ENCODE measurements at places on chromosomes 1 and 21. TPM values are rescaled to one million over a fixed set of nuclear protein-coding genes. Genes with fewer than 3 reads are reported as not detected.
A peak's percentile ranks its signal among the peaks of the same experiment; 100 is the strongest.

The MANEAL gene
- polyA plus RNA-seq, result 0.75 TPM

GRCh38 chr1:55334160-55334559, 119.0 kb upstream of the USP24 start:
- DNase-seq, result no peak

GRCh38 chr1:151972542-151973248, 21.0 kb downstream of the S100A10 start:
- DNase-seq, result no peak

DNA sequence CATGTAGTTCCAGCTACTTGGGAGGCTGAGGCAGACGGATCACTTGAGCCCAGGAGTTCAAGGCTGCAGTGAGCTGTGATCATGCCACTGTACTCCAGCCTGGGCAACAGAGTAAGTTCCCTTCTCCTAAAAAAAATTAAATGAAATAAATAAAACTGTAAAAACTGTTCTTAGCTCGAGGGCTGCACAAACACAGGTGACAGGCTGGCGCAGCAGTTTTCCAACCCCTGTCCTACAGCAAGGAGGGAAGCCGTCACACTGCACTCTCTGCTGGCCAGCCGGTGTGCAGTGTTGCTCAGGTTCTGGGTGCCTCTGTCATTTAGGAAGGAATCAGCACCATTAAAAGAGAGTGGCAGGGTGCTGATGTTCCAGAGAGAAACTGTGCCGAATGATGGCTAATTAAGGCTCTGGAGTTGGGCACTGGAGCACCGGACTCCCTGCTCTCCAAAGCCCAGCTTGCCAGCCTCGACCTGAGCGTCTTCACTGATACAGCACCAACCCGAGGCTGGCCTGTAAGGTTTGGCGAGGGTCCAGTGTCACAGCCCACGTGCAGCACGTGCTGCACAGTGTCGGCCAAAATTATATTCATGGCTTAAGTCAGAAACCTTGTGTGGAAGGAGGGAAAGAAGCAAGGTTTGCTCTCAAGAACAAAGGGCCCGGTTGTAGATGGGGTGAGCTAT, 26.4 kb upstream of the KCNAB2 start:
- DNase-seq, result no peak

DNA sequence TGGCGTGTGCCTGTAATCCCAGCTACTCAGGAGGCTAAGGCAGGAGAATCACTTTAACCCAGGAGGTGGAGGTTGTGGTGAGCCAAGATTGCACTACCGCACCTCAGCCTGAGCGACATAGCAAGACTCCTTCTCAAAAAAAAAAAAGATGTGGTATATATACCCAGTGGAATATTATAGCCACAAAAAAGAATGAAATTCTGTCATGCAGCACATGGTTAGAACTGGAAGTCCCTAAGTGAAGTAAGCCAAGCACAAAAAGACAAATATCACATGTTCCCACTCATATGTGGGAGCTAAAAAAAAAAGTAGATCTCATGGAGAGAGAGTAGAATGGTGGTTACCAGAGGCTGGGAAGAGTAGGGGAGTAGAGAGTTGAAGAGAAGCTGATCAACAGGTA, 18.7 kb downstream of the PSMB4 start:
- DNase-seq, result no peak

- no peak for DNase-seq
Observed at GRCh38 chr1:17282836-17283235, 25.2 kb upstream of the PADI4 start.

The MTARC1 gene
- 11.7 TPM for polyA plus RNA-seq

The LYST gene
- 7.2 TPM for polyA plus RNA-seq

DNA sequence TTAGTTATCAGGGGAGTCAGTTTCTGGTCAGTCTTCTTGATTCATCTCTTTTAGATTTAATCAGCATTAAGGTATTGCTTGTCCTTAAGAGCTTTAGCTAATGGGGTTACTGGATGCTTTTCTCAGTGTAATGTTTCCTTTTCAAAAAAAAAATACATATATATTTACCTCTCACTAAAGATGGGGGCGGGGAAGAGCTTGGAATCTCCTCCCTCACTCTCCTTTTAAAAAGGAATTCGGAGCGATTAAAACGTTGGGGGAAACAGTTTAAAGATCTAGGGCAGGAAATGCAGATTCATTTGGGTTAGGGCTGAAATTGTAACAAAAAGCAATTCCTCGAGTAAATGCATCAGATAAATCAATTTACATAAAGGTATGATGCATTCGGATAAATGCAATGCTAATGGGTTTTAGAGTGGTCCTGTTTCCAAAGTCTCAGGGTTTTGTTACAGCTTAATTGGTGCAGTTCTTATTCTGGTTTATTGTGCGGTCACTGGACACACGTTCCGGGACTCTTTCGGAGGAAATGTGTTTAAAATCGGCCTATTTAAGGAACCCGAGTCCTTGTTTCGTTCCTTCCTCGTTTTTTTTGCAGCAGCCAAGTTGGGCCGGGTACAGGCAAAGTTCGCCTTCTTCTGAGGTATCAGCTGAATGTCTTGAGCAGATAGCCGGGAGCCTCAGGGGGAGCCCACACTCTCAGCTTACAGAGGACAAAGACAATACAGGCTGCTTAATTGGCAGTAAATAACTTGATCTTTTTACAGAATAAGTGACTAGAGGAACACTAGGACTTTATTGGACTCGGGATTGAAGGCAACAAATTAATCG, 1.6 kb downstream of the LMO4 start:
- DNase-seq, result peak; percentile 17

GRCh38 chr21:40622531-40622930, 224.4 kb downstream of the DSCAM start:
- no peak for DNase-seq

The ZNF281 gene
- polyA plus RNA-seq, result 2.8 TPM

GRCh38 chr1:241582921-241583321, 50.7 kb downstream of the KMO start:
- no peak for DNase-seq

DNA sequence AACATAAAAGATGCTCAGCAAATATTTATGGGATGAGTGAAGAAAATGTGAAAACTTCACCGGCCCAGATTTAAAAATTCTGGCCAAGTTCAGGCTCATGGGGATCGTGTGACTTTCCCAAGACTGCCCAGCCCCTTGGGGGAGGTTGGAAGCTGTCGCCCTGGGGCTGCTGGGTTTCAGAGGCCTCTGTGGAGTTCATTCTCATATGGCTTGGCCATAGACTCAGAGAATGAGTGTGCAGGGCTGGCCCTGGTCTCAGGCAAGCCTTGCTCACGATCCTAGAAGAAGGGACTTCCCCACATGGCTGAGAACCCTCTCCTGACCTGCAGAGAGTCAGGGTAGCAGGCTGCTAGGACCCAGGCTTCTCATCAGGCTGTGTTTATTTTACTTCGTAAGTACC, 24.6 kb downstream of the PADI2 start:
- DNase-seq, result no peak

- DNase-seq, result no peak
Observed at GRCh38 chr1:96598416-96599168, 123.0 kb upstream of the PTBP2 start.

GRCh38 chr1:173714441-173714758, 381 bp upstream of the KLHL20 start:
- no peak for DNase-seq

GRCh38 chr1:10032590-10033358, at the start of gene UBE4B:
UBE4B (plus strand) TSS chr1:10032958; CDS start chr1:10033671, 713 bp downstream.
- peak; percentile 97 for DNase-seq

GRCh38 chr1:229624521-229625070, 1.3 kb downstream of the TAF5L start:
- no peak for DNase-seq

DNA sequence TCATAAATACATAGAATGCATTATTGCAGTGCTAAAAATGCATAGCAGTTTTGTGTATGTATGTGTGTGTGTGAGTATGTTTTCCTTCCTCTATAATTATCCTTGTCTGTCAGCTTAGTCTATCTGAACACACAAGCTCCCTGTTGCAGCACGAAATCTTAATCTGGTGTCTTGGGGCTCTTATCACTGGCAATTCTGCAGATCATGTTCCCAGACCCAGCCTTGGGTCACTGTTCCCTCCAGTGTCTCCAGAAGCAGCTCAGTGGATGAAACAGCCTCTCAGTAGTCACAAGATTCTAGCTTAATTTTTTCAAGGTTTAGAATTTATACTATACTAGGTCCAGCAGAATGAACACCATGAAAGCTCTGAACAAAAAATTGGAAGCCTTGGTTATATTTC, 777.9 kb downstream of the MRPL39 start:
- DNase-seq, result no peak

GRCh38 chr1:182720463-182720862, 36.1 kb upstream of the RGS8 start:
- no peak for DNase-seq

DNA sequence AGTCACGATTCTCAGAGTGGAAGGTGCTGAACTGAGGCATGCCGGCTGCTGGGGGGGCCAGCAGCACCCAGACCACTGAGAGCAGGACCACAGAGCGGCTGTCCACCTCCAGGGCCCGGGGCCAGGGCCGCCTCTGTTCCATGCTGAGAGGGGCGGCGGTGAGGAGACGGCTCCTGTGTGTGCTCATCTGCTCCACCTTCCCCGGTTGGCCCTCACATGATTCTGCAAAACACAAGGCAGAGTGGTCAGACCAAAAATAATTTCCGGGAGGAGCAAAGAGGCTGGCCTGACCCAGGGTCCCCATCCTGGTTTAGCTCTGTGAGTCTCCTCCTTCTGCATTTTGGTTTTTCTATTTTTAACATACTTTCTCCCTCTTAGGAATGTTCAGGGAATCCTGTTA, 26.4 kb downstream of the PLXNA2 start:
- DNase-seq, result no peak

DNA sequence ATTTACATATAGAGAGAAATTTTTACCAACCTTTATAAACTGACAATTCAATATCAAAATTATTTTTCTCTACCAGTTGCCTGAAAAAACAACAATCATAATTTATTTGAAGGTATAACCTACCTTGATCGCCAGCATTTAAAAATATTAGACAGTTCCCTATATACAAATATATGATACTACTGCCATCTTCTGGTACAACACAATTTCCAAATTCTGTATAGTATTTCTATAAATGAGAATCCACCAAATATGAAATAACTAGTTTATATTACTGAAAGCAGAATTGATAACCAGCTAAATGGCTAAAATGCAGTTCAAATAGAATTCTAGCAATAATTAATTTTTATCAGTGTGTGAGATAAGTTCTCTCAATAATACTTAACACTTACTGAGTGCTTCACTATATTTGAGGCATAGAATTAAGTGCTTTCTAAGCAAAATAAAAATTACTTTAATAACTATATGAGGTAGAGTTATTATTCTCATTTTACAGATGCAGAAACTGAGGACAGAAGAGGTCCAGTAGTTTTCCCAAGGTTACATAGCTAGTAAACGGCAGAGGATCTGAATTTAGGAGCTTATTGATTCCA, 75.6 kb downstream of the PIGK start:
- no peak for DNase-seq

The ARTN gene
- polyA plus RNA-seq, result 0.44 TPM

DNA sequence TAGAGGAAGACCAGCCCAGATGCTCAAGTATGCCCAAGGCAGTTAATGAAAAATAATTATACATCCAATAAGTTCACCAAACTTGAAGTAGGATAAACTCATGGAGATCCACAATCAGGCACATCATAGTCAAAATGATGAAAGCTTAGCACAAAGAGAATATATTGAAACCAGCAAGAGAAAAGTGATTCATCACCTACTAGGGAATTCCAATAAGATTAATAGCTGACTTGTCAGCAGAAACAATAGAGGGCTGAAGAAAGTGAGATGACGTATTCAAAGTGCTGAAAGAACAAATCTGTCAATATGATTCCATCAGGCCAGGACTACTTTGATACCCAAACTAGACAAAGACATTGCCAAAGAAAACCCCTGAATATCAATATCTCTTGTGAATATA, 251.7 kb upstream of the BEND5 start:
- no peak for DNase-seq

DNA sequence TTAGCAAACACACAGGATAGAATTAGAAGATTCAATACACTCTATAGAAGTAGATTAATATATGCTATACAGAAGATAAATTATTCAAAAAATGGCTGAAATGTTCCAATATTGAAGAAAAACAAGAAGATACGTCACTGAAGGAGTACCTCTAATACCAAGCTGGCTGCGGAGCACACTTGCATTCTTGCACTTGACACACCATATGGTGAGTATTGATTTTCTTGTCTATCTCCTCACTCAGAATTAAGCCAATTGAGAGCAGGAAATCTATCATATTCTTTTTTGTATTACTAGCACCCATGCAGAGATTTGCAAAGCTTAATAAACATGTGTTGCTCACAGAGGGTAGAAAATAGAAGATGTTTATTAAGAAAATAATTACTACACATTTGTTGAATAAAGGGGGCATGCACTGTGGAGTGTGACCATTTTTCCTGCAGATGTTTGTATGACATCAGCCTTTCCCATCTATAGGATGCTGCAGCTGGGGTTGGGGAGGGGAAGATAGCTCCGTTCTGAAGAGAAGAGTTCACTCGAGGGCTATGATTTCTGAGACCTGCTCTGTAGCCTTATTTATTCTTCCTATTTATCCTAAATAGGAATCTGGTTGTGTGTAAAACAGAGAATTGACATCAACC, 318.1 kb downstream of the HHIPL2 start:
- DNase-seq, result no peak

The MAP3K21 gene
- 0.07 TPM for polyA plus RNA-seq

DNA sequence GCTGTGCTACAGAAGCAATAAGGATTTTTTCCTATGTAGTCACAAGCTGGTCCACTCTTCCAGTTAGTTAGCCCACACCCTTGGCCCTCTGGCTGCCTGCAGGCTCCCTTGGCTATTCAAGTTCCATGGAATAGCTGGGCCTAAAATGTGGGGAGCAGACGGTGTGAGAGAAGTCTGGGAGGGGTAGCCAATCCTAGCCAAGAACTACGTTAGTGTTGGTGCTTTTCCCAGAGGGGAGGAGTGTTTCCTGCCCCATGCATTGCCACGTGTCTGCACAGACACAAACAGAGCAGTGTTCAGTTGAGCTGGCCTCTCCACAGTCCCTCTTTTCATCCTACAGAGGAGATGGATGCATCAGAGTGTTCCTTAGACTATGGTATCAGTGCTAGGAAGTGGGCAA, 59.0 kb upstream of the IPO9 start:
- DNase-seq, result peak; percentile 77

DNA sequence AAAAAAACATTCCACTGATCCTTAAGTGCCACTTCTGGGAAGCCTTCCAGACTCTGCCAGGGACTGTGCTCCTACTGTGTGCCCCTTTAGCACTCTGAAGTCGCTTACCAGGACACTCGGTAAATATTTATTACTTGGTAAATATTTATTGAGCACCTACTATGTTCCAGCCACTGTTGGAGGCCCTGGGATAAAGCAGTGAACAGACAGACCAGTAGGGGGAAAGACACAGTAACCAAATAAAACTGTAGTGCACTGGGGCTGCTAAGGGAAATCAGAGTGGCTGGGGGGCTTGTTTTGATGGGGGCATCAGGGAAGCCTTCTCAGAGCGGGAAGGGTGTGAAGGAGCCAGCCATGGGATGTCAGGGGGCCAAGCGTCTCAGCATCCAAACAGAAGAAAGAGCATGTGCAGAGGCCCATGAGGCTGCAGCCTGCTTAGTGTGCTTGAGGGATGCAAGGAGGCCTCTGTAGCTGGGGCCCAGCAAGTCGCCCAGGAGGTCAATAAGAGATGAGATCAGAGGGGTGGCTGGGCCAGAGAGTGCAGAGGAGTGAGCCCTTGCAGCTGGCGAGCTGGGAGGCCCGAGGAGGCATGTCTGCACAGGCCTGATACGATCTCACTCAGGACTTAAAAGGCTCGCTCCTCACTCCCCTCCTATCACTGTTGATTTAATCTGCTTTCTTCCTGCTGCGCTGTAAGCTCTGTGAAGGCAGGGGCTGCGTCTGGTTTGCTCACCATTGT, 28.6 kb downstream of the KAZN start:
- peak; percentile 8 for DNase-seq

The ADGRL4 gene
- polyA plus RNA-seq, result 24.1 TPM

The NR1I3 gene
- 0.10 TPM for polyA plus RNA-seq

Data from heart right ventricle (tissue), 16 donors.